ENCODE measurements at places on chromosomes 13 and 19.

GRCh38 chr19:29887442-29887855, 54.6 kb upstream of the URI1 start:
- no peak for DNase-seq

DNA sequence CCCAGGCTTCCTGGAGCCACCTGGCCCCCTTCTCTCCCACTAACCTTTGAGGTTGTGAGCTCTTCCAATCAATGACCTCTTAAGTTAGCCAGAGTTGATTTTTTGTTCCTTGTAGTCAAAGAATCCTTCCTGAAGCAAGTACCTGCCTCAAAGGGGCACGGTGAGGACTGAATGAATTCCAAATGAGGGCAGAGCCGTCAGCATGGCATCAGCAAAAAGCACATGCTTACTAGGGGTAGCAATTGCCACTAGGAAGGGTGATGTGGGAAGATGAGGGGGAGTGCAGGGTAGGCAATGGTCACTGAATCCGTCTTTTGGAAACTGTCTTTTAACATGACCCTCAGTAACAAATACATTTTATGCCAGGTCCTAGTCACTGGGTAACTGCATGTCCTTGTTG, 15.6 kb upstream of the DHRS12 start:
- DNase-seq: no peak

DNA sequence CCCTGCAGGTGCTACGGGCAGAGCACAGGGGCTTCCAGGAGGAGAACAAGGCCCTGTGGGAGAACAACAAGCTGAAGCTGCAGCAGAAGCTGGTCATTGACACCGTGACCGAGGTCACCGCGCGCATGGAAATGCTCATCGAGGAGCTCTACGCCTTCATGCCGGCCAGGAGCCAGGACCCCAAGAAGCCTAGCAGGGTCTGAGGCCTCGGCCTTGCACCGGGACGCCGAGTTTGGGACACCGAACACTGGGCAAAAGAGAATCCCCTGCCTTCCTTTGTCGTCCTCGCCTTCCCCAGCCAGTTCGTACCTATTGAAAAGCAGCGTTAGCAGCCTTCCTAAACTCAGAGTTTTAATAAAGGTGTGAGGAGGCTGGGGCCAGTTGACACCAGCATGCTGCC, 12.1 kb downstream of the CBY2 start:
- DNase-seq: no peak

GRCh38 chr19:15300533-15301197, 31.7 kb downstream of the BRD4 start:
- DNase-seq: no peak

- DNase-seq: no peak
Measured at GRCh38 chr13:95212983-95213850, 88.0 kb downstream of the ABCC4 start.

DNA sequence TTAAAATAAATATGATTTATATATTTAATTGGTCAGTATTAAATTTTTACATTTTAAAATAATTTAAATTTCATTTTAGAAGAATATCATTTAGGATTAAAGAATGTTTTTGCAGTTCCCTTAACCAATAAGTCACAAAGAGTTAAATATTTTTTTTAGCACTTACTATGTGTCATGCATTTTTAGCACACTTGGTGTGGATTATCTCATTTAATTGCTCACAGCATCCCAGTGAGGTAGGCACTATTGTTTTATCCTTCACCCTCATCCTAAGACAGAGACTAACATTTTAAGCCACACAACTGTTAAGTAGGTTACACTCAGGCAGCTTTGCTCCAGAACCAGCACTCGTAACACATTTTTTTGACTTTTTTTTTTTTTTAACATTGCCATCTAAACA, 78.2 kb downstream of the URI1 start:
- no peak for DNase-seq

GRCh38 chr13:26660766-26661165, 99.8 kb downstream of the GPR12 start:
- no peak for DNase-seq

DNA sequence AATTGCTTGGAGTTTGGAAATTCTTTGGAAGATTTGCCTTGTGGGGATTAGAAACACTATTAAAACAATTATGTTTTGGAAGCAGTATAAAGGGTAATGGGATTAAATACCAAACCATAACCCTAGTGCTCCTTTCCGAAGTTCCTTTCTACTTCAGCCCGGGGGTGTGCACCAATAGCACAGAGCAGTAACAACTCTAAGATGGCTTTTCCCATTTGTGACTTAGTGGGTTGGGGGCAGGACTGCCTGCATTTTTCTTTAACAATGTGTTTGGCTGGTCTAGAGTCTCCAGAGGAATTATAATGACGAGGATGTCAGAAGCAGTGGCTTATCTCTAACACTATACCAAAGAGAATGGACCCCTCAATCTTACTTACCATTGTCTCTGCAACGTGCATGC, 11.9 kb upstream of the IL17D start:
- DNase-seq: no peak

GRCh38 chr13:113048766-113049165, 56.8 kb upstream of the F7 start:
- DNase-seq: no peak

DNA sequence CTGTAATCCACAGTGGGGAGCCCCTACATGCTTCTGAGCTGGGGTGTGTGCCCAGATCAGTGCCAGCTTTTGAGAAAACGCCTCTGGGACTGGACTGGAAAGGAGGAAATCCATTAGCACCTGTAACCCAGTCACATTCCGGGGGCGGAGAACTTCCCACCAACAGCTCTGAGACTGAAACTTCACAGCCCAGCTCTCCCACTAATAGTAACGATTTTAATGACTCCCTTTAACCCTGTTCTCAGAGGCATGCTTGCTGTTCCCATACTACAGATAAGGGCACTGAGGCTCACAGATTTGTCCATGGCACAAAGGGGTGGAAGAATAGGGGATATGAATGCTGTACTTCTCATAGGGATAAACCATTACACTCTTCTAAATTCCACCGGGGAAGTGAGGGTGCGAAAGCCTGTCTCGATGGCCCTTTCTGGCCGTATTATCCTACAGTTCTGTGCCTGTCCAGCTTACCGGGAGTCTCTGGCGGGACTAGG, 851 bp downstream of the FBXO46 start:
- DNase-seq: peak; percentile 45

DNA sequence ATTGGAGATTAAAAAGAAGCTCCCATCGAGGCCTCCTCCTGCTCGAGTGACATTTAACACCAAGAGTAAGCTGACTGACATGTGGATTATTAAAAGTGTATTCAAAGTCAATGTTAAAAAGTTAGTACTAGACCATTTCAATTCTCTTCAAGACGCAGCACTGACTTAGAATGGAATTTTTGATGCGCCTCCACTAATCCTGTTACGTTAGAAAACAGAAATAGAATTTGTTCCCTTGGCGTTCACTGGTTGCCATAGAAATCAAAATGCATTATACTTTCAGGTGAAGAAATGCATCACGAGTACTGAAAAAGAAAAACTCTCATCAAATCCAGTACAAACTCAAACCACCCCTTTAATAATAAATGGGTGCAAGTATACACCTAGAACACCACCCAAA, 42.2 kb downstream of the BRD4 start:
- no peak for DNase-seq

- no peak for DNase-seq
Measured at GRCh38 chr13:95710313-95710712, 33.4 kb downstream of the DNAJC3 start.

GRCh38 chr19:4399812-4400134, 574 bp downstream of the SH3GL1 start:
- DNase-seq: no peak

DNA sequence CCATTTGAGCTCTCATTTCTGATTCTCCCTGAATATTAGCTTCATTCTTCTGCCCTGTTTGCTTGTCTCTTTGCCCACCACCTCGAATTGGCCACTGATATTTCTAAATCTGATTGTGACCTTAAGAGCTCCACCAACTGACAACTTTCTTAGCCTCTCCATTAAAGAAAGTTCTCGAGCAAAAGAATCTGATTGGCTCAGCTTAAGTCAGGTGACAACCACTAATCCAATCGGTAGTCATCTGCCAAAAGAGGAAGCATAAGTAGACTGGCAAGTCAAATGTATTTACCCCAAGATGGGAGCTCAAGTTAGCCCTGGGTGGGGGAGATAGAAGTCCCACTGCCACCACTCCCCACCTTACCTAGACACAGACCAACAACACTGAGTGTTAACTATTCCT, 41.5 kb downstream of the NOTCH3 start:
- DNase-seq: no peak

DNA sequence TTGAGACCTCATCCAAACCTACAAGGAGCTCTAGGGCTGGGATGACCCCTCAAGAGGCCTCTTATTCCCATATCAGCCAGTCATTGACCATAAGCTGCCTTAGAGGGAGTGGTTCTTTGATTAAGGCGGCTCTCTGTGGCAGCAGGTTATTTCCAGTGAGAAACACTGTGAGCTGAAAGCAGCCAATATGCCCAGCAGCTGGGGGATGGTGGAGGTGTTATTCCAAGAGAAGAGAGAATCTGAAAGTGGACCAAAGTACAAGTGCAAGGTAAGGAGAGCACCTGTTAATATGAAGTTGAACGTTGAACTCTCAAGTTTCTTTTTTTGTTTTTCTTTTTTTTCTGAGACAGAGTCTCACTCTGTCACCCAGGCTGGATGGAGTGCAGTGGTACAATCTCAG, 20.2 kb upstream of the FNDC3A start:
- no peak for DNase-seq

GRCh38 chr19:55642153-55643002, 1.1 kb upstream of the ZNF581 start:
- DNase-seq: peak; percentile 67

DNA sequence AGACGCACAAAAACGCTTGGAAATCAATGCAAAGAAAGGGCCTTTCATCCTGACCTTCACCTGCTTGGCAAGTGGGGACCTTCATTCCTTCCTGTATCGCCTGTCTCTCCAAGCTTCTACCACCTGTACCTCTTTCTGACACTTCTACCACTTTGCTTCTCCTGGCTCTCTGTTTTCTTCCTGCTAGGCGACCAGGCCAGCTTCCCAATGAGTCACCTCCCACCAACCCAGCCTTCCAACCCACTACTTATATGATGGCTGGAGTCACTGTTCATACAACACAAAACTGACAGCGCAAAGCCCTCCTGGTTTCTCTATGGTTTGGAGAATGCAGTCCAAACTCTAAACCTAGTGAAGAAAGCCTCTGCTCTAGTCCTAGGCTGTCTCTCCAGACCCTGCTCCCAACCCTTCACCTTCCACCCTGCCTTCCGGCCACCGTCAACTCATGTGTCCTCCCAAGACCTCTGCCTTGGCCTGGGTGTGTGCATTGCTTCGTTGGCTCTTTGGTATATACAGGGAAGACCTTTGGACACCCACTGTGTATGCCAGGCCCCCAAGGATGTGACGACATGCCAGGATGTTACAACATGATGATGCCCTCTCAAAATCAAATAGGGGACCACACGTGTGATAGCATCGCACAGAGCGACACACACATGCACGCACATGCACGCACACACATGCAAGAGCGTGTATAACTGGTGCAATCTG, 148.5 kb downstream of the STK24 start:
- no peak for DNase-seq

GRCh38 chr13:97502706-97503105, 68.7 kb downstream of the RAP2A start:
- no peak for DNase-seq

- DNase-seq: no peak
Measured at GRCh38 chr13:87820241-87820640, 149.1 kb downstream of the SLITRK5 start.

DNA sequence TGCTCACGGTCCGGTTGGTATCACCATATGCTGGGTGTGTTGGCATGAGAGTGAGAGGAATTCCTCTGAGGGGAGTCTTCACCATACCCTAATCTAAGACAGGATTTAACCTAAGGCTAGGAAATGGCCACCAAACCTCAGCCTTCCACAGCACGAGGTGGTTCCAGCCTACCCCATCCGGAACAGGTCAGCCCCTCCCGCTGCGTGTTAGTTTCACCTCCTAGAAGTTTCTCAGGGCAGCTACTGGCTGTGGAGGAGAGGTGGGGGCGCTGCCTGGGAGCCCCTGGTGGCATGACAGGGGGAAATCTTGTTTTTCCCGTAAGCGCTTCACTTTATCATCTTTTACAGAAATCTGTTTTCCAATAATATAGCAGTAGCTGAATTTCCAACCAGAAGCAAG, 55.1 kb downstream of the RGCC start:
- no peak for DNase-seq

GRCh38 chr13:112725346-112726015, 35.6 kb downstream of the ATP11A start:
- DNase-seq: peak; percentile 40

GRCh38 chr19:57436417-57436816, 1.3 kb downstream of the ZNF749 start:
- DNase-seq: no peak

- DNase-seq: no peak
Measured at GRCh38 chr19:34408411-34408810, 4.2 kb downstream of the PDCD2L start.

- DNase-seq: no peak
Measured at GRCh38 chr19:58294743-58295374, 10.3 kb upstream of the ERVK3-1 start.

- no peak for DNase-seq
Measured at GRCh38 chr13:91805605-91806004, 407.2 kb downstream of the GPC5 start.

- DNase-seq: no peak
Measured at GRCh38 chr13:62129000-62129551, 713.4 kb upstream of the PCDH20 start.

GRCh38 chr19:45613926-45614725, 12.1 kb upstream of the GPR4 start:
- DNase-seq: peak; percentile 56

GRCh38 chr19:11378319-11379189, 4.1 kb downstream of the SWSAP1 start:
- peak; percentile 37 for DNase-seq

DNA sequence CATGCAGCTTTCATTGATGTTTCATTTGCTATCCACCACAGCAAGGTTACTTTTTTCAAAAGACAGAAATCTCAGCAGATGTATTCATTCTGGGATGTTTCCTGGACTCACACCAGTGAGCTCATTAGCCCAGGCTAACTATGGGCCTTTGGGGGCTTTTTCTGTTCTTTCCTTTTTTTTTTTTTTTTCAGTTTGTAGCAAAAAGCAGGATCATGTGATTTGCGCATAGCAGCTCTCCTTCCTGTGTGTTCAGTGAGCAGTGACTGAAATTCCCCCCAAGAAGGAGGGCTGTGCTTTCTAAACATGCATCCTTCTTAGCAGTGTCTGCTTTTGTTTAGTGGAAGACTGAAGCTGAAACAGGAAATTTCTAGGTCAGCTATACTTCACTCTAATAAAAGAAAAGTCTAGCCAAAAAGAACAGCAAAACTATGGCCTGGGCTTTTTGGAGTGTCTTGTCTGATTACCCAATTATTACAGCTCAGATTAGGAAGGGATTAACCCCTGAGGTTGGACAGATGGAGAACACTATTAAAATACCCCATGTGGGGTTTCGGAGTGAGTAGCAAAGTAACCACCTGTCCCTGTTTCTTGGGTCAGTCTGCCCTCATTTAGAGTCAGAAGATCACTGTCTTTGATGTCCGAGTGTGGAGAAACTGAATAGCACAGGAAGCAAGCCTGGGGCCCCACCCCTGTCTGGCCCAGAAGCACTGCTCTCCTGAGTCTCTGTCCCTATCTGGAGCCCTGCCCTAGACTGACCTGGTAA, 8.9 kb upstream of the AMER2 start:
- no peak for DNase-seq

- DNase-seq: no peak
Measured at GRCh38 chr13:20609145-20609544, 42.2 kb downstream of the IFT88 start.

- DNase-seq: no peak
Measured at GRCh38 chr19:4969292-4969771, 419 bp downstream of the KDM4B start.
